ENCODE measurements at places on chromosomes 13 and 19.

- no peak for DNase-seq
Observed at GRCh38 chr13:56349866-56350265, 790.9 kb upstream of the PRR20A start.

- no peak for DNase-seq
Observed at GRCh38 chr13:28859069-28859468, 38.9 kb downstream of the MTUS2 start.

DNA sequence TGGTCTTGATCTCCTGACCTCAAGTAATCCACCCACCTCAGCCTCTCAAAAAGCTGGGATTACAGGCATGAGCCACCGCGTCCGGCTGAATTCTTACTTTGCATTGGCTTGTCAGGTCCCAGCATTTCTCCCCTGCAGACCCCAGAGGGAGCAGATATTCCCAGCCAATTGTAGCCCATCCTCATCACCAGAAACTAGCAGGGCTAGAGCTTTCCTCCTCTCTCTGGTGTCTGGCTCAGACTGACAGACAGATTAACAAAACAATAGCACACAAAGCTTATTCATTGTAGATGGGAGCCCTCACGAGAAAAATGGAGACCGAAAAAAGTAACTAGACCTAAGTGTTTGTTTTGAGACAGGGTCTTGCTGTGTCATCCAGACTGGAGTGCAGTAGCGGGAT is 7.5 kb upstream of the MPV17L2 start:
- DNase-seq: no peak

GRCh38 chr19:54420383-54421168 is 5.3 kb downstream of the TTYH1 start:
- DNase-seq: no peak

DNA sequence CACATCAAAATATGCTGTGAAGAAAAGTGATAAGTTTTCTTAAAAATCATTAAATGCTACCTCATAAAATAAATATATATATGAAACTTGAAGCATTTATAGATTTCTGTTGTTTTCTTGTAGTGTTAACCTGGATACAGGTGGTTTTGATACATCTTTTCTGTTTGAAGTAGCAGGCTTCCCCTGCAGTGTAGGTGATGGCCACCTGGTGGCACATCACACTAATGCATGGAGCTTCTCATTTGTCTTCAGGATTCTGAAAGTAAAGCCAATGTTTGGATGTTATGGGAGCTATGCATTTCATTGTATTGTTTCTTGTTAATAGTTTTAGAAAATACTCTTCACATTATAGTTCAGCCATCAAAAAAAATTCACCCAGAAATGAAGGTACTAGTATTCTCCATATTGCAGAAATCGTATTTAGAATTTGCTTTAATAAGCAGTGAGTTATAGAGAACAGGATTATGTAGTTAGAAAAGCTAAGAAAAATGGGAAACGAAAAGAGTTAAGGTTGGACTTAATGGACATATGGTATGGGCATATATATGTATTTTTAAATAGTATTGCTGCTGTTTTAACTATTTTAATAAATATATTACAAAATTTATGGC is 18.7 kb downstream of the GPR180 start:
- DNase-seq: no peak

- peak; percentile 82 for DNase-seq
Observed at GRCh38 chr19:48513289-48514122, 1.9 kb upstream of the LMTK3 start.

DNA sequence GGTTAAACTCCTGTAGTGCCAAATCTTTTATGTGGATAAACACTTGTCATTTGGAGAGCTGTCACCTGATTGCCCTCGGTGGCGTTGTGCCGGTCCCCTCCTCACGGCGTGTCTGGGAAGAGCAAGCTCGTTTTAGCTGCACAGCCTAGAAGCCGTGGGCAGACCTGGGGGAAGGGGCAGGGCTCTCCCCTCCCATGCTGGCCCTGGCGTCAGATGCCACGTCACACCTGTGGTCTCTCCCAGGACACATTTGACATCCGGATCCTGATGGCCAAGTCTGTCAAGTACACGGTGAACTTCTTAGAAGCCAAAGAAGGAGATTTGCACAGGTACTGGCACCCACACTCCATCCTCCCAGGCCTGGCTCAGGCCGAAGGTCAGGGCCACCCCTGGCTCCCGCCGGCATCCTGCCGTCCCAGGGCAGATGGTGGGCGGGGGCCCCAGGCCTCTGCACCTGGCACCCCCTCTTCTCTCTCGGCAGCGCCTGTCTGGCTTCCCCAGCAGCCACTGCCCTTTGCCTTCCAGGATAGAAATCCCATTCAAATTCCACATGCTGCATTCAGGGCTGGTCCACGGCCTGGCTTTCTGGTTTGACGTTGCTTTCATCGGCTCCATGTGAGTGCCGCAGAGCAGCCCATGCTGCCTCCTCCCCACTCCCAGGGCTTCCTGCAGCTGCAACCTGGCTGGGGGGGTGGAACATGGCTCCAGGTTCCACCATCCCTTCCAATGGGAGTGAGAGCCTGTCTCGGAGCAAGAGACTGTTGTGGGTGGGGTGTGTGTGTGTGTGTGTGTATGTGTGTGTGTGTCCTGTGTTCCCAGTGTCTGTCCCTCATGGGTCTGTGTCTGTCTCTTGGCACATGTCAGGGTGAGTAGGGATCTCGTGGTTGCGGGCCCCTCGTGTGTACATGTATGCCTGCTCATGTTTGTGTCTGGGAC is 8.8 kb downstream of the YIPF2 start:
- DNase-seq: no peak
